Muscle of leg (tissue), 16 donors: ENCODE measurements at places on chromosomes 12 and 14. TPM values are rescaled to one million over a fixed set of nuclear protein-coding genes. Genes with fewer than 3 reads are reported as not detected.

The SUPT16H gene
- total RNA-seq, result 61.2 TPM

The LRIG3 gene
- 64.3 TPM for total RNA-seq

The IPO8 gene
- total RNA-seq, result 18.5 TPM

The MARK3 gene
- total RNA-seq, result 59.1 TPM
